RWPE2 (cell line): ENCODE measurements at places on chromosomes 2 and 18.

- H3K27ac ChIP-seq: no peak overlapping the region
- H3K4me3 ChIP-seq: no peak overlapping the region
Measured at GRCh38 chr2:170428868-170429267, 250.9 kb downstream of the MYO3B start.

- H3K4me3 ChIP-seq: no peak overlapping the region
- no peak overlapping the region for H3K27ac ChIP-seq
- no peak for DNase-seq
- H3K4me1 ChIP-seq: peaks cover 11% of the 10 kb centered on the region
Measured at GRCh38 chr2:101717071-101717845, 19.8 kb downstream of the MAP4K4 start.

DNA sequence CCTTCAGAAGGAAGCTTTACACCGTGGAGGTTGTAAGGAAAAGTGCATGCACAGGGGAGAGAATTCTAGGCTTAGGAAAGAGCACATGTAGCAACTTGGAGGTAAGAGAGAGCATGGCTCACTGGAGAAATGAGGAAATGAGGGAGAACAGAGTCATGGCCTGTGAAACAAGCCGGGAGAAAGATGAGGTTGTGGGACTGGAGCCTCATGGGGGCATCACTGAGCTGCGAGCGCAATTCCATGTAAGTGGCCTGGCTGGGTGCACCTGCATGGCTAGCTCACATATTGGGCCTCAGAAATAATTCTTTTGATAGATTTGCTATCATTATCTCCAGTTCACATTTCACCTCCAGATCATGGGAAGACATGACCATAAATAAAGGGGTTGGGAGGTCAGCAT is 785.5 kb upstream of the RAB6C start:
- H3K4me1 ChIP-seq: peaks cover 10% of the 10 kb centered on the region
- no peak overlapping the region for H3K27ac ChIP-seq
- DNase-seq: no peak
- H3K36me3 ChIP-seq: no peaks in the 10 kb centered on the region
- no peaks in the 10 kb centered on the region for H3K27me3 ChIP-seq

DNA sequence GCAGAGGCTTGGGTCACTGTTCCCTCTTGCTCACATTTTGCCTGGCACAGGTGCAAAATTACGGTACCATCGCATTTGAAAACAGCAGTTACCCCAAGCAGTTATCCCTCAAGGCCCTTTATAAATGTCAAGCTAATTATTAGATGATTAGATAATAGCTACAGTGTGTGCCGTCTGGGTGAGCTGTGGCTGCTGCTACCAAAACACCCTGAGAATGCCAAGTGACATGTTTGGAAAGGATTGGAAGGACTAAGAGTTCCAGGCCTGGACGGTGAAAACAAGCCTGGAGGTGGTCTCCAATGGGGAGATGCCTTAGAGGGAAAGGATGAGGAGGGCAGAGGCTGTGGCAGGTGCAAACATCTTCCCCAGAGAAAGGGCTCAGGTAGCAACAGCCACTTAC is 120.6 kb downstream of the CAPN13 start:
- no peaks in the 10 kb centered on the region for H3K4me1 ChIP-seq
- no peaks in the 10 kb centered on the region for H3K27me3 ChIP-seq
- no peak for DNase-seq
- no peaks in the 10 kb centered on the region for H3K36me3 ChIP-seq
